ENCODE measurements at places on chromosomes 12 and 14.

DNA sequence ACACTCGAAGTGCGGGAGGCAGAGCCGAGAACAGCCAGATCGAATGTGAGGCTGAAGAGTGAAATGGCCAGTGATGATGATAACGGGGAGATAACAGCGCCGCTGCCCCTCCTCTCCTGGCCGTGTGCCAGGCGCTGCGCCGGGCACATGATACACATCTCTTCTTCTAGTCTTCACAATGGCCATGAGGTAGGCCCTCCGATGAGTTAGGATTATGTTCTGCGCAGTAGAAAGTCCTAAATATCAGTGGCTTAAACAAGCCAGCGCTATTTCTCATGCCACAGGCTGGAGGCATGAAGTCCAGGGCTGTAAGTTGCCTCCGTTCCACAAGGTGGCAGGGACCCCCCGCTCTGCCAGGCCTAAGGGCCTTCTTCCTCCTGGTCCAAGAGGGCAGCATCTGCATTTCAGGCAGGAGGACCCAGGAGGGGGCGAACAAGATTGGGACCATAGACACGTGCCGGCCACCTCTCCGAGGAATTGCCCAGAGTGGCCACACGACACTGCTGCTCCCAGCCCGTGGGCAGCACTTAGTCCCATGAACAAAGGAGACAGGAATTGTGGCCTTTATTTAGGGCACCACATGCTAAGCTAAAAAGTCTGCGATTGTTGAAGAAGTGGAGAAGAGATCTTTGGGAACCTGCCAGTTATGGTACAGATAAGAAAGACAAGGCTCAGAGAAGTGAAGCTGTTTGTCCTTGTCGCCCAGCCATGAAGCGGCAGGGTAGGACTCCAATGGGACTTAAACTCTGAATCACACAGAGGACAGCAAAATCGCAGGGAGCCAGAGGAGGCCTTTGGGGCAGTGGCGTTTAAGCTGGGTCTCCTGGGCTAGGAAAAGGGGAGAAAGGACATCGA is 10.9 kb upstream of the HVCN1 start:
- DNase-seq, result no peak

GRCh38 chr14:91292491-91292890 is 48.0 kb upstream of the GPR68 start:
- DNase-seq, result no peak

- no peak for DNase-seq
These were observed 14.3 kb downstream of the CFL2 start for GRCh38 chr14:34699873-34700621.

GRCh38 chr12:27823038-27823437 is 43.0 kb upstream of the MANSC4 start:
- no peak for DNase-seq

DNA sequence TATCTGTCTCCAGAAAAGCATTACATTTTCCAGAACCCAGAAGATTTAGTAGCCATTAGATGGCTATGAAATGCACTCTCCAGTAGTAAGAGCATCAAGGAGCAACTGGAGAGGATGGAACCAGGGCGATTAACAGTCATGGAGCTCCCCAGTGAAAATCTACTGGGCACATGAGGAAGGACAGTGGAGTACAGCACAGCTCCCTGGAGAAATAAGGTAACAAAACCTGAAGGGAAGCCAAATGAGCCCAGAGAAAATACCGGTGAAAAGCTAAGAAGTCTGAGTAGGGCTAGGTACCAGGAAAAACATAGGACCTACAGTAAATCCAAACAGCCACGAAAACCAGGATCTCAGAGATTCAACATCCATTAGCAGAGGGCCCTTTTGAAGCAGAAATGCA is 21.6 kb downstream of the SOX5 start:
- DNase-seq, result no peak

- DNase-seq, result no peak
These were observed 425.5 kb downstream of the GXYLT1 start for GRCh38 chr12:41719214-41719613.

GRCh38 chr12:5259523-5259922 is 172.4 kb upstream of the NTF3 start:
- DNase-seq, result no peak

DNA sequence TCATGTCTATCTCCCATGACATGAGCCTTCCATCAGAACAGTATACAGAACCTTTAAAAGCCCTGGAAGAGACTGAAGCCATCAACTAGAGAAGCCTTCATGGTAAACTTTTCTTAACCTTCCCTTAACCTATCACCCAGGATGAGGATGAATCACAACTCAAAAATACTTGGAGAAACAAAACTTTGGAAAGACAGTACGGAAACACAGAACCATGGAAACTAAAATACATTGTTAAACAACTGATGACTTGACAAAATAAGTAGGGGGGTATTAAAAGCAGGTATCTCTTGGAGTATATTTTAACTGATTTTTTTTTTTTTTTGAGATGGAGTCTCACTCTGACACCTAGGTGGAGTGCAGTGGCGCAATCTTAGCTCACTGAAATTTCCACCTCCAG is 8.7 kb downstream of the TM7SF3 start:
- DNase-seq, result no peak

GRCh38 chr14:70108419-70108818 is 80.3 kb downstream of the SLC8A3 start:
- no peak for DNase-seq

DNA sequence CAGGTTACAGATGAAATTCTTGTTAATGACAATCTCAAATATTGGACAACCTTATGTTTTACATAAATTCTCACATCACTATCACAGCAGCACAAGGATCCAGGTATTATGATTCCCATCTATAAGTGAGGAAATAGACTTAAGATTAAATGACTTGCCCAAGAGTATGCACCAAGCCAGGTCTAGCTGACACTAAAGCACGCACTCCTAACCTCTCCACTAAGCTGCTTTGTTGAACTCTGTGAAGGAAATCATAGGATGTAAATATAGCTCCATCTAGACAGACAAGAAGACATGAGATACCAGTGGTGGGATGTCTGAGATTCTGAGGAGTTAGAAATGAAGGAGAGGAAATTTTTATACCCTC is 87.9 kb downstream of the PHLDA1 start:
- DNase-seq, result no peak

- DNase-seq, result no peak
These were observed 55.5 kb downstream of the SLC16A7 start for GRCh38 chr12:59651229-59651920.

DNA sequence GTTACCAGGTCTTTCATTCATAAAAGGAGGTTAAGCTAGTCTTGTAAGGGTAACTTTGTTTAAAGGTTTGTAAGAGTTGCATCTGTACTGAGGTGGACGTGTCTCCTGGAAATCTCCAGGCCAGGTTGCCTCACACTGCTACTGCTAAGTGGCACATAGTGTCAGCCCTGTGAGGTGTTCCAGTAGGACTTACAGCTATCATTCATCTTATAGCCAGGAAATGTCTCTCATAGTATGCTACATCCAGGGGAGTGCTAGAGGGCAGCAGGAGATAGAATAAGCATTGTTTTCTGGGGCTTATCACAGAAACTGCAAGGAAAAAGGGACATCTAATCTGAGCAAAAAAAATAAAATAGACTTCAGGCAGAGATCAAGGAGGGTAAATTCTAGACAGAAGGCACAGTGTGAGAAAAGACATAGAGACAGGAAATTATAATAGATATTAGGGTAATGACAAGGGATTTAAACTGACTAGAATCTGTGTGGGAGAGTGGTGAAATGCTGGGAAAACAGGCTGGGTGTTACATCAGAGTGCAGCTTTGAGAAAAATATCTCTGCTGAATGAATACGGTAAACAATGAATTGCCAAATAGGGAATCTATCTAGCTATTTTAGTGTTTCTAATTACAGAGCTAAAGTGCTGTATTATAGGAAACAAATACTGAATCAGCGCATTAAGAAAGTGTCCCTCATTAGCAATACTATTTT is 205.1 kb upstream of the ABCD2 start:
- DNase-seq, result no peak

- no peak for DNase-seq
These were observed 83.7 kb downstream of the DPF3 start for GRCh38 chr14:72810201-72810600.

- DNase-seq, result no peak
These were observed 222.9 kb downstream of the C12orf50 start for GRCh38 chr12:87806310-87806709.

GRCh38 chr12:93186131-93186530 is 191.6 kb upstream of the NUDT4 start:
- no peak for DNase-seq

DNA sequence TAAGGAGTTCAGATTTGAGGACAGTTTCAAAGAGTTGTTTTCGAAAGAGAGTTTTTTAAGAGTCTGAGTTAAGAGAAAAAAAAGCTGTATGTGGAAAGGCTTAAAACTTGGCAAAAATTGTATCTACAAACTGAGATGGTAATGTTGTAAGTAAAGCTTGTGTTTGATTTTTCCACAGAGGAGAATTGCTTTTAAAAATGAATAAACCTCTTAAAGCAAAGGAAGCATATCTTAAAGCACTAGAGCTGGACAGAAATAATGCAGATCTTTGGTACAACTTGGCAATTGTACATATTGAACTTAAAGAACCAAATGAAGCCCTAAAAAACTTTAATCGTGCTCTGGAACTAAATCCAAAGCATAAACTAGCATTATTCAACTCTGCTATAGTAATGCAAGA is 50.3 kb downstream of the TMTC3 start:
- no peak for DNase-seq

DNA sequence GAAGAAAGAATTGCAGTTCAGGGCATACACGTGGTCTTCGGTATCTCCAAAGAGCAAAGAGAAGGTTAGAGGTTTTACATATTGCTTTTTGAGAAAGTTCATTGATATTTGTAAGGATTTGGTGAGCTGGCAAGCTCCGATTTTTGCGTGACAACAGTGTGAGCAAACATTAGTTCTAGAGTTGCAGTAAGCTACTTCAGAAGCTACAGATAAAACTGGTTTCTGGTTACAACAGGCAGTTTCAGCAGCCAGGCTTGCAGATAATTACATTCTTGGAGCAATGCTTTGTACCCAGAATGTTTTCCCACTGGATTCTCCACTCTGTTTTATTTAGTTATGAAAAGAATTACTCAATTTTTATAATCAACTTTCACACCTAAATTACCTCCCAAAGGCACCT is 28.2 kb downstream of the KLRK1 start:
- no peak for DNase-seq

DNA sequence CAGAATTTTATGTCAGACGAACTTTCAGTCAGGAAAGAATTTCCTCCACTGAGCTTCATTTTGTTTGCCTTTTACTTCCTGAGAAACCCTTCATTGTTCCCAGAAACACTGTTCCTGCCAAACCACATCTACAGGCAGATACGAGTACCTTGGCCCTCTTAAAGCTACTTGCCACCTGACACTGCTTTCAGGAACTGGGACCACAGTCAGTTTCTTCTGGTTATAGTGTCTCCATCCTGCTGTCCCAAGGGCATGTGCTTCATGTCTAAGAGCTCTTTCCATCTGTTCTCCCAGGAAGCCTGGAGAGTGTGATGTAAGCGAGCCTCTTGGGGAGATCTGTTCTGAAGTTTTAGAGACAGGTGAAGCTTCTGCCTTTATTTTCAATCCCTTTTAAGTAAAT is 161.7 kb upstream of the PLEKHA5 start:
- no peak for DNase-seq

DNA sequence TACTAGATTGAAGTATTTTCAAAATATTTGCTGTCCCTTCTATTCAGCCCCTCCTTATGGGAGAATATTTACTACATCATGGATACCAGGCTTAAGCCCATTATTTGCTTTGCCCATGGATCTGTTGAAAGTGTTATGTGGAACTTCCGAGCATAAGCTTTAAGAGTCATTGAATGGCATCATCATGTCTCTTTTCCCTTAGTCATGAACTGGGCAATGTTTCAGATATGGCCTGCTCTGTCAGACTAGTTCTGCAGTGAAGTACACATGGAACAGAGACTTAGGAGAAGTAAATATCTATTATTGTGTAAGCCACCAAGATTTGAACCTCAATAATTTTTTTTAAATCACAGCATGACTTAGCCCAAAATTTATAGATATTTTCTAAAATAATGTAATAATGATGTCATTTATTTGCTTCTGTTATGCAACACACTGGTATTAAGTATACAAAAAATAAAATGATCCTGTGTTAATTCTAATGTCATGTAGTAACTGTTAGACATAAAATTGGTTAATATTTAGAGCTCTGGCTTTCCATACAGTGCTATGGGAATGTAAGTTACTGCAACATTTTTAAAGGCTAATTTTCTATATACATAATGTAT is 1097.3 kb downstream of the SLC16A7 start:
- no peak for DNase-seq

DNA sequence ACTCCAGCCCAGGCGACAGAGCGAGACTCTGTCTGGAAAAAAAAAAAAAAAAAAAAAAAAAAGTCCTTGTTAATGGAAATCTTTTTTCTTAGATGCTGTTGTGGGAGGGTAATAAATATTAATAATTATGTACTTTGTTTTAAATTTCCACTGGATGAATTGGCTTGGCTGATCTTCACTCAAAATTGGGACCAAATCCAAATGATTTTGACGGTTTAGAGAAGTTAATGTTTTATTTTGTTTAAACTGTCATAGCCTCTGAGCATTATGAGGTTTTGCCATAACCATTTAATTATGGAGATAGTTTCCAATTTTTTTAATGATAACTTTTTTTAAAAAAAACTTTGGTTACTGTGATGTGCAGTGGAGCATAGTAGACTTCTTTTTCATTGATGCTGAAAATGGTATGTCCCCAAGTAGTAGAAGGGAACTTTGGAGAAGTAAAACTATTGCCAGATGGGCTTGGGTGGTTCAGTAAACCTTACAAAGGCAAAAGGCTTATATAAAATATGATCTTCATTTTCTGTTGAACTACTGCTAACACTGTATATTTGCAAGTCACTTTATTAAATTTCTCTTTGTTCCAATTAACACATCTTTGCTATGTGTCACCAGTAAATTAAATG is 3.9 kb upstream of the PMCH start:
- no peak for DNase-seq

GRCh38 chr12:114895827-114896226 is 211.9 kb upstream of the TBX3 start:
- no peak for DNase-seq

GRCh38 chr14:30996892-30997659 is 28.4 kb upstream of the AP4S1 start:
- DNase-seq, result no peak

Data from GM19239 (cell line).